Spleen (tissue), 13 donors: ENCODE measurements at places on chromosomes 12 and 14.

GRCh38 chr14:88323523-88324199 is 592 bp upstream of the KCNK10 start:
- H3K4me3 ChIP-seq, result peak overlapping the region; percentile 42
- no peak overlapping the region for H3K27ac ChIP-seq
- H3K4me1 ChIP-seq, result peaks cover 29% of the 10 kb centered on the region

- H3K27me3 ChIP-seq, result no peaks in the 10 kb centered on the region
- H3K27ac ChIP-seq, result no peak overlapping the region
- H3K4me3 ChIP-seq, result no peak overlapping the region
- no peaks in the 10 kb centered on the region for H3K4me1 ChIP-seq
- no peaks in the 10 kb centered on the region for H3K36me3 ChIP-seq
Measured at GRCh38 chr12:11973396-11973795, 97.3 kb upstream of the BCL2L14 start.

- H3K4me1 ChIP-seq, result no peaks in the 10 kb centered on the region
- no peak overlapping the region for H3K4me3 ChIP-seq
- no peaks in the 10 kb centered on the region for H3K36me3 ChIP-seq
- H3K27ac ChIP-seq, result peak overlapping the region; percentile 45
- DNase-seq, result no peak
- no peaks in the 10 kb centered on the region for H3K27me3 ChIP-seq
Measured at GRCh38 chr14:32186248-32186647, 15.6 kb upstream of the RNU6-7 start.

DNA sequence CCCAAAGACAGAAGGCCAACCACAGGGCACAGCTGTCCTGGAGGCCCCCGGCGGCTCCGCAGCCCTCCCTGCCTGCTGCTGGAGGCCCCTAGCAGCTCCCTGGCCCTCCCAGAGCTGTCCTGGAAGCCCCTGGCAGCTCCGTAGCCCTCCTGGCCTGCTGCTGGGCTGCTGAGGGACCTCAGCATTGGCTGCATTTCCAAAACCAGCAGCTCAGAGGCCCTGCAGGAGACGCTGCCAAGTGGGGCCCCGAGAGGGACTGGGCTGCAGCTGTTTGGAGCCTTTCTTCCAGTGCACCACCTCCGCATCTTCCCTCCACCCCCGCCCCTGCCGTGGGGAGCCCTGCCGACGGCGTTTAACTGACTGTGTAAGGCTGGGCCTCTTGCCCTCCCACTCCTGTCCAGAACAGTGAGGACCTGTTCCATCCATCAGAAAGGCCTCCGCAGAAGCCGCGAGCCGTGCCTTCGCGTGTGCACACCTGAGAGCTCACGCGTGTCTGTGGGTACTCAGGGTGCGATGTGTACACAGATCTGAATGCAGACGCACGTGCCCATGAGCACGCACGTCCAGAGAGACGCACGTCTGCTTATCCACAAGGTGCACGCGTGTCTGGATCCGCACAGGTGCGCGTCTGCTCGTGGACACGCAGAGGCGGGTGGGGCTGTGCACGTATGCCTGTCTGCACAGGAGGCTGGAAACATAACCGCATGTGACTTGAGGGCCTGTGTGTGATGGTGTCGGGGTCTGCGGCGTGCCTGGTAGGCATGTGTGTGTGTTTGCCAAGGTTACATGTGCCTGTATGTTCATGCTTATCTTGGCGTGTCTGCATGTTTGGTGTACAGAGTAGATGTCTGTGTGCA is 57.0 kb upstream of the FBRSL1 start:
- peaks cover 51% of the 10 kb centered on the region for H3K4me1 ChIP-seq
- no peak overlapping the region for H3K4me3 ChIP-seq
- DNase-seq, result no peak
- no peaks in the 10 kb centered on the region for H3K36me3 ChIP-seq

GRCh38 chr12:119659289-119659897 is 8.5 kb upstream of the PRKAB1 start:
- no peaks in the 10 kb centered on the region for H3K36me3 ChIP-seq
- H3K27ac ChIP-seq, result no peak overlapping the region
- peaks cover 4% of the 10 kb centered on the region for H3K4me1 ChIP-seq
- no peaks in the 10 kb centered on the region for H3K27me3 ChIP-seq
- DNase-seq, result no peak

- no peak overlapping the region for H3K4me3 ChIP-seq
- DNase-seq, result no peak
- H3K27me3 ChIP-seq, result no peaks in the 10 kb centered on the region
Measured at GRCh38 chr12:49027846-49028555, 9.4 kb upstream of the PRKAG1 start.

- peaks cover 25% of the 10 kb centered on the region for H3K4me1 ChIP-seq
- no peaks in the 10 kb centered on the region for H3K27me3 ChIP-seq
- no peak overlapping the region for H3K4me3 ChIP-seq
- no peaks in the 10 kb centered on the region for H3K36me3 ChIP-seq
- DNase-seq, result no peak
- H3K27ac ChIP-seq, result no peak overlapping the region
Measured at GRCh38 chr12:116060764-116061163, 216.7 kb downstream of the MED13L start.

DNA sequence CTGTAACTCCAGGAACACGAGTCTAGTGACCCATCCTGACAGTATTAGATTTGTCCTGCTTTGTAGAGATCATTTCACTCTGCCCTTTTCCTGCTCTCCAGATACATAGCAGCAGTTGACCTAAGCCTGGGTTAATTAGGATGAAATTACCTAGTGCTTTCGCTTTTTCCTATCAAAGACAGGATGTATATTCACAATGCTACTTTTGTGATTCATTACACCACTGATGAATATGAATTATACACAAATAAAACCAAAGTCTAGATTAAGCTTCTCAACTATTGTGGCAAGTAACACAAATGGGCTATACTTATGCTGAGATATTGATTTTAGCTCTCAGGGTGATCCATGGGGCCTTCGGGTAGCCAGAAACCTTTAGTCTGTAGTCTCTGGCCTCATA is 17.9 kb downstream of the CERS5 start:
- no peak overlapping the region for H3K27ac ChIP-seq
- H3K4me1 ChIP-seq, result peaks cover 2% of the 10 kb centered on the region
- H3K27me3 ChIP-seq, result no peaks in the 10 kb centered on the region

- no peak overlapping the region for H3K4me3 ChIP-seq
- no peaks in the 10 kb centered on the region for H3K27me3 ChIP-seq
- H3K4me1 ChIP-seq, result peaks cover 3% of the 10 kb centered on the region
- no peak overlapping the region for H3K27ac ChIP-seq
Measured at GRCh38 chr14:100484531-100485267, 102.5 kb downstream of the BEGAIN start.

DNA sequence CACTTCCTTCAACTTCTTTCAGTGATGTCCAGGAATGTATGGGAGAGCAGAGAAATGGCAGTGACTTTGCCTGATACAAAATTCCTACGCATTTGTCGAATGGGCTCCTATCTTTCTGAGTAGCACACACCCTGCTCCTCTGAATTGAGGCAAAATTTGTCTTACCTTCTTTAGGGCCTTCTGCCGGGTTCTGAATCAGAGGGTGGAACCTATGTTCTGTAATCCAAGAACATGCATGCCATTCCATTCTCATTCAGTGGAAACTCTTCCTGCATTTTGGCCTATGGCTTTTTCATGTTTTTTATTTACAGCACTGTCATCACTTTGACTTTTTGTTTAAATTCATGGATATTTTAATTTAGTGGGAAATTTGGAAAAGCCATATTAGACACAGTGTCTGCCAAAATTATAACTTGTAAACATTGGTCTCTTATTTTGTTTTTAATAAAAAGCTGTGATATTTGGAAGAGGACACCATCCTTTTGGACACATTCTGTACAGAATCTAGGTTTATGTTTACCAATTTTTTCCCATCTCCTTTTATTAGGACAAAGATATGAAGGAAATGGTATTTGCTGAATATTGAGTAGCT is 402.2 kb upstream of the FAR2 start:
- no peak overlapping the region for H3K4me3 ChIP-seq
- no peaks in the 10 kb centered on the region for H3K27me3 ChIP-seq
- no peak overlapping the region for H3K27ac ChIP-seq

DNA sequence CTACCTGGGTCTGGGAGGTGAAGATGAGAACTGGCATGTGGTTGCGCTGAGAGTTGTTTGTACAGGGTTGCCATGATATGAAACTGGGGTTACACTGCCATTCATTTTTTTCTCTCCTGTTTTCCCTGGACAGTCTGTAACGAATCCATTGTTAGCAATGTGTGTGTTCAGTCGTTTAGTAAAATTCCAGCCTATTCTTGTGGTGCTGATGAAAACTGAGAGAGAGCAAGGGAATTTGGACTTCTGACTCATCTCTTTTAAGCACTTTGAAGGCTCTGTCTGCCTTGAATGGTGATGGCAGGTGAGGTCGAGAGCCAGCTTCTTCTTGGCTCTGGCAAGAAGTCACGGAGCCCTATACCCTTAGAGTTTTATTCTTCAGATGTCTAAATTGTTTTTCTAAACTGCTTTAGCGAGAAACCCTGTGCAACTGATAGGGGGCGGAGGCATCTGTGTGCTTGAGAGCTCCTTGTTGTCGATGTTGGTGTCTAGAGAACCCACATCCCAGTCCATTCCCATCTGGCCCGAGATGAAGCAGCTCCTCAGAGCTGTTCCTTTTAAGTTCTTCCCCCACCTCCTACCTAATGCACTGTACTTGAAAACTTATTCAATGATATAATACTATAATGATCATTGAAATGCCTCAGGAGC is 204.4 kb downstream of the TMX1 start:
- no peaks in the 10 kb centered on the region for H3K4me1 ChIP-seq
- no peak overlapping the region for H3K4me3 ChIP-seq
- no peak for DNase-seq
- H3K36me3 ChIP-seq, result no peaks in the 10 kb centered on the region
- no peak overlapping the region for H3K27ac ChIP-seq

GRCh38 chr12:12585115-12585863 is 22.6 kb upstream of the DUSP16 start:
- H3K27ac ChIP-seq, result peak overlapping the region; percentile 29
- no peak overlapping the region for H3K4me3 ChIP-seq
- DNase-seq, result no peak

DNA sequence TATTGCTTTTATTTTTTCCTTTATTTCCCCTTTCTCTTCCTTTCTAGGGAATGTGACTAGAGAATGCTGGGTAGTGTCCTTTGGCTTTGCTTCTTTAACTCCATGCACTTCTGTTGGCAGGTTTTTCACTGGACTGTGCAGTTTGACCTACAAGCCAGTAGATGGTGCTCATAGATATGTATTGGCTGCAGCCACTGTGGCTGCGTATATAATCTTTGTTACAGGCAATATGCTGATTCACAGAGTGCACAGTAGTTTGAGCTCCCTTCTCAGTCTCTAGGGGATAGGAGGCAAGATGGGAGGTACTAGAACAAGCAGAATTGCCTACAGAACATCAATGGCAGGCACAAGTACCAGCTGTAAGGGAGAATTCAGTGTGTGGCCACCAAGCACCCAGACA is 503.5 kb downstream of the LRFN5 start:
- no peak overlapping the region for H3K4me3 ChIP-seq
- no peak overlapping the region for H3K27ac ChIP-seq
- H3K4me1 ChIP-seq, result no peaks in the 10 kb centered on the region
- no peaks in the 10 kb centered on the region for H3K27me3 ChIP-seq
- no peaks in the 10 kb centered on the region for H3K36me3 ChIP-seq

DNA sequence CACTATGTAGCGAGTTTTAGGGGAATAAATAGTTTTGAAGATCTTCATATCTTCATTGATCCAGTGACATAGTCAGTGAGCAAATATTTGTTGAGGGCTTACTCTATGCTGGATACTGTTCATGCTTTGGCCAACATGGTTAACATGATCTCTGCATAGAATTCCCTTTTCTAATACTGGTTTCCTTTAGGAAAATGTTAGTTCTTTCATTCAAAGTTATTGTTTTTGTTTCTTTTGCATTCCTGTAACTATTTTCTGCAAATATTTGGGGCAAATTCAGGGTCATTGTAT is 226.5 kb downstream of the C12orf50 start:
- DNase-seq, result no peak
- H3K27ac ChIP-seq, result no peak overlapping the region
- no peak overlapping the region for H3K4me3 ChIP-seq
- H3K4me1 ChIP-seq, result peaks cover 5% of the 10 kb centered on the region

DNA sequence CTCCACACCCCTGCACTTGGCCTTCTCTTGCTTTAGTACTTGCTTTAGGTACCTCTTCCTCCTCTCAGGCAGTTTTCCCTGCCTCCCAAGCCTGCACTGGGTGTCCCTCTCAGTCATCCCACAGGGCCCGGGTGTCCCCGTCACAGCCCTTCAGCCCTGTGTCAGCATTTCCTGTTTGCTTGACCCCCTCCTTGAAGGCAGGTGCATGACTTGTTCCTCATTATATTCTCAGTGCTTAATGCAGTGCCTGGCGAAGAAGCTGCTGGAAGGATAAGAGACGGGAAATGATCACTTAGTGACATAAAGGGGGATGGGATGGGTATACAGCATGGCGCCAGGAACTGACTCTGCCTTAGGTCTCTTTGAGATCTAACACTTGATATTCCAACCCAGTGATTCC is 61.5 kb downstream of the IQSEC3 start:
- no peaks in the 10 kb centered on the region for H3K36me3 ChIP-seq
- DNase-seq, result no peak
- H3K27ac ChIP-seq, result no peak overlapping the region
- H3K4me1 ChIP-seq, result no peaks in the 10 kb centered on the region
- H3K4me3 ChIP-seq, result no peak overlapping the region

DNA sequence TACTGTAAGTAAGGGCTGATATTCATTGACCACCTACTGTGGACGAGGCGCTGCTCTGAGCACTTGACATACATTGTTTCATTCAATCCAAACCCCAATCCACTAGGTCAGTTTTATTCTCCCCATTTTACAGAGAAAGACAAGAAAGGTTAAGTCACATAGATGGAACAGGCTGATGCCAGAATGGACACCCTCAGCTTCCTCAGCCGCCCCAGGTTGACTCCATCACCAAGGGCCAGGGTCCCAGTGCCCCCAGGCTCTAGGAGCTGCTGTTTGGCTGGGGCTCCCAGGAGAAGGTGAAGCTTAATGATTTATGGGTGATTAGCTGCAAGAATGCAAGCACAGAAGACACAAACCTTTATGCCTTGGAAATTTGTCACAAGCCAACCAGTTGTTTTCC is 671 bp upstream of the AQP2 start:
- no peak overlapping the region for H3K27ac ChIP-seq
- peaks cover 37% of the 10 kb centered on the region for H3K4me1 ChIP-seq
- H3K36me3 ChIP-seq, result no peaks in the 10 kb centered on the region
- peaks cover 56% of the 10 kb centered on the region for H3K27me3 ChIP-seq

DNA sequence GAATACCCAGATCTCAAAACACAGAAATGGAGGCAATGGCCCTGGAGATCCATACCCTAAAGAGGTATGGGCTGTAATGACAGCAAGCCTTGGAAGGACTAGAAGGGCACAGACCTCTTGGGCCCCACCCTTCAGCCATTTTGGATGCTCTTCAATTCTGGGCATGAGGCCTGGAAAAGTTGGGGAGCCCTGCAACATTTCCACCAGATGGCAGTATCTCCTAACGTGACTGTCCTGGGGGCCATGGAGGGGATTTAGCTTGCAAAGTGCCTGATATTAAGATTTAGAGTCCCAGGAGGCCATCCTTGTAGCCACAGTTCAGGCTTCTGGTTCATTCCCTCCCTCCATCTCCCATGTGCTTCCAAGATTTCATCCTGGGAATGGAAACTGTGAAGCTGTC is 30.2 kb downstream of the KCNA5 start:
- H3K4me1 ChIP-seq, result no peaks in the 10 kb centered on the region
- H3K36me3 ChIP-seq, result no peaks in the 10 kb centered on the region
- no peak for DNase-seq
- H3K4me3 ChIP-seq, result no peak overlapping the region
- no peak overlapping the region for H3K27ac ChIP-seq
